Fibroblast of villous mesenchyme (primary cell): ENCODE measurements at places on chromosomes 16 and 17.
A peak's percentile ranks its signal among the peaks of the same experiment; 100 is the strongest.

GRCh38 chr17:18933102-18934058 lies 18.6 kb upstream of the SLC5A10 start:
- DNase-seq, result no peak

- peak; percentile 63 for DNase-seq
These were observed 735 bp downstream of the PSMD11 start for GRCh38 chr17:32445074-32445415.

- DNase-seq, result no peak
These were observed 248.7 kb downstream of the SNX29 start for GRCh38 chr16:12225255-12225654.

DNA sequence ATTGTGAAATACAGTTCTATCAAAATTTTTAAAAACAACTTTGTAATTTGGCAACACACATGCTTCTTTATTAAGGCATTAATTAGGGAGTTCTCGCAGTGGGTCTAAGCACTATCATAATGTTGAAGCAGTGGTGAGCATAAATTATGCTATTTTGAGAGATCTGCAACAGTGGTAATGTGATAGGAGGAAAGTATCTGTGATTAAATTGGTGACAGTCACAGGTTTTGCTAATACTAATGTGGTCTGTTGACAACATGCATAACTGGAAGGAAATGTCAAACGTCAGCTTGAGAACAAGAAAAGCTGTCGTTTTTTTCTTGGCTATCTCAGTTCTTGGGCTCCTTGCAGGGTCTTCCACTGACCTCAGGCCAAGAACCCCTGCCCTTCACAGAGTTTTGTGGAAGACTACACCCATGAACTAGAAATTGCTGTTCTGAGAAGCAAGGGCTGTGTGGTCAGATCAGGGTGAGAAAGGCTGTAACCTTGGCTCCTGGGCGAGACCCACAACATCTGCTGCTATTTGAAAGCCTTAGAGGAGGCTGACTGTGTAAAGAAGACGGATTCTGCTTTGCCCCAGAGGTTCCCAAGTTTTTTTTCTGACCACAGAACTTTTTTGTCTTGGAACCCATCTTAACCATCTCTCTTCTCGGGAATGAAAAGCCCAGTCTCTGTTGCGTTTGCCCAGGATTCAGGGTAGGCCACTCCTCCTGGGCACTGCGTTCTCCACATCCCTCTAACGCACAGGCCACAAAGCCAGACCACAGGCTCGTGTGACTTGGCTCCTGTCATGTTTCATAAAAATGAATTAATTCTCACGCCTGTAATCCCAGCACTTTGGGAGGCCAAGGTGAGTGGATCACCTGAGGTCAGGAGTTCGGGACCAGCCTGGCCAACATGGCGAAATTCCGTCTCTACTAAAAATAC lies 13.9 kb downstream of the ATP2A1 start:
- no peak for DNase-seq

DNA sequence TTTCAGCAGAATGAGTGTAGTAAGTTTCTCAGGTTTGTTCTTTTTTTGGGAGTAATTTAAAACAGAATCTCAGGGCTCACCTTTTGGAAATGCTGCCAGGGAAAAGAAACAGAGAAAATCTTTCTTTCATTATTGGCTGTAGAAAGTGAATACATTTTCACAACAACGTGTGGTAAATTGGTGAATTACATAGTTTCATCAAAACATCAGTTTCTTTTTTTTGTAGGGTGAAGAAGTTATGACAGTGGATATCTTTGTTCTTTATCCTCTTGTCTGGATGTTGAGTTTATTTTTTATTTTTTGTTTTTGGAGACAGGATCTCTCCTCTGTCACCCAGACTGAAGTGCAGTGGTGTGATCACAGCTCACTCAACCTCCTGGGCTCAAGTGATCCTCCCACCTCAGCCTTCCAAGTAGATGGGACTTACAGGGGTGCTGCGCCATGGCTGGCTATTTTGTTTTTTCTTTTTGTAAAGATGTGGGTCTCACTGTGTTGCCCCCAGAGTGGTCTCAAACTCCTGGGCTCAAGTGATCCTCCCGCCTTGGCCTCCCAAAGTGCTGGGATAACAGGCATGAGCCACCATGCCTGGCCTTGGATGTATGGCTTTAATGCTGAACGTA lies 2.4 kb downstream of the ZNF267 start:
- no peak for DNase-seq

DNA sequence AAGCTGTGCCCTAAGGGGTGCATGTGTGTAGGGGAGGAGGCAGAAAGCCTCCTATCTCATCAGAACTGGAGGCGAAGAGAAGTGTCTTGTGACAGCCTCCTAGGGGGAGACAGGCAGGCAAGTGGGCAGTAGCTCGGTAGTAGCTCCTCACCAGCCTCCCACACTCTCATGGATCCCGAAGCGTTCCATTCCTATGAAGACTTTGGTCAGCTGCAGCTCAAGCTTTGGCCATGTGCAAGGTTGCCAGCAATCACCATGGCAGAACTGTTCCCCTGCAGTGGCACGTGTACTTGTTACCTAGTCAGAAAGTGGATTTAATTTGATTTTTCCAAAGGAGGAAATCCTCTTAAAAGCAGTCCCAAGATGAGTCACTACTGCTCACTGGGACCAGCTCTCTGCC lies 6.7 kb downstream of the MRPL58 start:
- DNase-seq, result no peak

DNA sequence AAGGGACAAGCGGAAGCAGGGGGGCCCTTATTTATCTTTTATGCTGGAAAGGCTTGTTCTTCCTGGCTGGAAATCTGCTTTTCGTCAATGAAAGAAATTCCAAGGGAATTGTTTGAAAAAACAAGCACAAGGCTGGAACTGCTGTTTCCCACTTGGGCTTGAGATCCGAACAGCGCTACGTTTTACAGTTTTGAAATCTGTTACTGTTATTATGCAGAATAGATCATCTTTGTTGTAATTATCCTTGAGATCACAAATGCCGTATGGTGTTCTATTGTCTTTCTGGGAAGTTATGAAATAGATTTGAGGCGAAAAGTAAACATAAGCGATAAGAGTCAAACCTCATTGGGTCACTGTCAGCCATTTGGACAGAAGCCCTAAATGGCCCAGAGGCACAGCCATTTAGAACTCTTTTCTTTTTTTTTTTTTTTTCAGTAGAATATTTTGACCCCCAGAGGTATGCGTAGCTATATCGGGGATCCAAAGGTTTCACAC lies 223.3 kb downstream of the IRX3 start:
- no peak for DNase-seq

GRCh38 chr16:57950382-57950781 lies 20.5 kb downstream of the CNGB1 start:
- no peak for DNase-seq
